Activated CD4-positive, alpha-beta T cell treated with anti-CD3 and anti-CD28 coated beads, Interleukin-2, amount 50 U/mL, for 16 hours (primary cell): ENCODE measurements at places on chromosomes 6 and 20.
A peak's percentile ranks its signal among the peaks of the same experiment; 100 is the strongest.

DNA sequence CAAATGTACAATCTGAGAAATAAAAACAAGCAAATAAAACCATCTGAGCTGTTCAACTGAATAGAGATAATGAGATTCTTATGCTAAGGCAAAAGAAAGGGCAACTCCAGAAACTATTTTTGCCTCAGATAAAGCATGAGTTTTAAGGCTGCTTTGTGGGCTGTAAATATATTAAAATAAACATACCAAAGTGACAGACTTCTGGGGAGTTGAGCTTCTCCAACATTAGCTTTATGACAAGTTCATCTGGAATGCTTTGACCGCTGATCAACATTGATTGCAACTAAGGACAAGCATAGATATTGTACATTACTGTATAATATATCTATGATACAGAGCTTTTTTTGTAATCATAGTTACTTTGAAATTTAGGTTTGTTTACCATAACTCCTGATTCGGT is 19.3 kb downstream of the AK9 start:
- DNase-seq = no peak

GRCh38 chr6:146915671-146916127 is 288.5 kb upstream of the STXBP5 start:
- no peak for DNase-seq

DNA sequence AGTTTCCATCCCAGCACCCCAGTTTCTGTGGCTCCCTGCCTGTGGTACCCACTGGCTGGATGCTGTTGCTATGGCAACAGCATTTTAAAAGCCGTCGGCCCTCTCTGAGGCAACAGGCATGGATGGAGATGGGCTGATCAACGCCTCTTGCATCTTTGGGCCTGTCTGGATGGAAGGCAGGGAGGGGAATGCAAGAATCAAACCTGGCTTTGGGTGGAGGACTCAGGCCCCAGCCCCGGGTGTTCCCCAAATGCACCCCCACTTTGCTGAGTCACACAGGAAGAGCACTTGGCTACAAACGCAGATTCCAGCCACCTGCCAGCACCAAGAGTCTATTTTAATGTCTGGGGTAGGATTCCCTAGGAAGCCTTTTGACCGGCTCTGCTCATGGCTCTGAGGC is 45.7 kb upstream of the TGM2 start:
- no peak for DNase-seq

- DNase-seq = no peak
Observed at GRCh38 chr6:118720125-118720473, 68.7 kb upstream of the CEP85L start.

- DNase-seq = no peak
Observed at GRCh38 chr6:154139892-154140291, 100.9 kb downstream of the OPRM1 start.

GRCh38 chr20:1478566-1478965 is 11.9 kb upstream of the NSFL1C start:
- no peak for DNase-seq

GRCh38 chr6:79607000-79607399 is 24.1 kb upstream of the SH3BGRL2 start:
- DNase-seq = no peak

DNA sequence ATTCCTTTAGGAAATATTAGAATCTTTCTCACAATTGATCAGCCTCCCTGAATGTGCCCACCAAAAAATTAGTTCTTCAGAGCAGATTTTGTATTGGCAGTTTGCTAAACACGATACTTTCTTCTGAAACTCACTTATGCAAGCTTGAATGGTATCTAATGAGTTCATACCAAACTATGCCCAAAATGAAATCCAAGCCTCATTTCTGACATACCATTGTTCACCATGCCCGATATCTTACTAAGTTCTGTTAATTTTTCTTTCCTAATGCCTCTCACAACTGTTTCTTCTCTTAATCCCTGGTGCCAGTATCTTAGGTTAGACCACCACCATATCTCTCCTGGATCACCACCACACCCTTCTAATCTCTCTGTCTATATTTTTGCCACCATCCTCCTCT is 755.9 kb downstream of the KIF16B start:
- no peak for DNase-seq

GRCh38 chr20:43691928-43692524 is 25.1 kb downstream of the MYBL2 start:
- DNase-seq = peak; percentile 52

- DNase-seq = no peak
Observed at GRCh38 chr20:957544-957943, 41.4 kb upstream of the ANGPT4 start.

- DNase-seq = no peak
Observed at GRCh38 chr6:26197636-26197932, 110.4 kb downstream of the HFE start.

GRCh38 chr20:64053841-64054661 is 4.6 kb upstream of the SOX18 start:
- no peak for DNase-seq

DNA sequence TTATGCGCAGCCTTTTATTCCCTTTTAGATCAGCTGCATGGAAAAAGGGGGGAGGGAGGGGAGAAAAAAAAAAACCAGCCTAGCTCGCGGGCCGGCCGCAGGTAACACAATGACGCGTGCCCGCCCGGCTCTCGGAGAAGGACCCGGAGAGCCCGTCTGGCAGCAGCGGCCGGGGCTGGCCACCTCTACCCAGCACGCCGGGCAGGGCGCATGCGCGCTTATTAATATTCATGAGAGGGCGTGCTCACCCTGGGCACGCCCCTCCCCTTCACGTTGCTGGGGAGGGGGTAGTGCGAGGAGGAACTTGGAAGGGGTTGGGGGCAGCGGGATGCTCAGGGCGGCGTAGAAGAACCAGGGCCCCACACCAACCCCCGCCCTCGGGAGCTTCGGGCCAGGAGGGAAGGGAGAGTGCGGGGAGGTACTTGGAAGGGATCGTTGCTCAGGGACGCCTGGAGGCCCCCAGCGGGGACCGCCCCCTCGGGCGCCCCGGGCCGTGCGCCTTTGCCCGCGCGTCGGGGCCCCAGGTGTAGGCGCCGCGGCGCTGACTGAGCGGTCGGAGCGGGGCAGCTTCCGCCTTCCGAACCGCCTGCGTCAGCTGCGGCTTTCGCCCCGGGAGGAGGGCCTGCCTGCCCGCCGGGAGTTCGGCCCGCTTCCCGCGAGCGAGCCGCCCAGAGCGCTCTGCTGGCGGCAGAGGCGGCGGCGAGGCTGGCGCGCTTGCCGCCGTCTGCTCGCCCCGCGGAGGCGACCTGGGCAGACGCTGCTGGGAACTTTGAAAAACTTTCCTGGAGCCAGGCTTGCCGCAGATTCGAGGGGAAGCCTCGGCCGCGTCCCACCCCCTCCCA is at the start of gene JAG1:
TSS of gene JAG1 (minus strand) at position 158 of the 842 bp plus-strand sequence. CDS start 469 bp downstream, outside the sequence.
- DNase-seq = peak; percentile 75

- DNase-seq = no peak
Observed at GRCh38 chr20:59903621-59904020, 29.8 kb downstream of the SYCP2 start.

DNA sequence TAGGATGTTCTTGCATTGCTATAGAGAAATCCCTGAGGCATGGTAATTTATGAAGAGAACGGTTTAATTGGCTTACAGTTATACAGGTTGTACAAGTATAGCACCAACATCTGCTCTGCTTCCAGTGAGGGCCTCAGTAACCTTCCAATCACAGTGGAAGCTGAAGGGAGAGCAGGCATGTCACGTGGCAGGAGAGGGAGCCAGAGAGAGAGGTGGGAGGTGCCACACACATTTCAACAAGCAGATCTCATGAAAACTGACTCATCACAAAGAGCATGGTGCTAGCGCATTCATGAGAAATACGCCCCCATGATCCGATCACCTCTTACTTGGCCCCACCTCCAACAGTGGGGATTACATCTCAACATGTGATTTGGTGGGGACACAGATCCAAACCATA is 871.2 kb downstream of the TFAP2A start:
- DNase-seq = no peak

GRCh38 chr6:13813621-13814175 is 659 bp downstream of the MCUR1 start:
- DNase-seq = peak; percentile 30

GRCh38 chr20:7841971-7842310 is 98.3 kb downstream of the HAO1 start:
- DNase-seq = no peak

DNA sequence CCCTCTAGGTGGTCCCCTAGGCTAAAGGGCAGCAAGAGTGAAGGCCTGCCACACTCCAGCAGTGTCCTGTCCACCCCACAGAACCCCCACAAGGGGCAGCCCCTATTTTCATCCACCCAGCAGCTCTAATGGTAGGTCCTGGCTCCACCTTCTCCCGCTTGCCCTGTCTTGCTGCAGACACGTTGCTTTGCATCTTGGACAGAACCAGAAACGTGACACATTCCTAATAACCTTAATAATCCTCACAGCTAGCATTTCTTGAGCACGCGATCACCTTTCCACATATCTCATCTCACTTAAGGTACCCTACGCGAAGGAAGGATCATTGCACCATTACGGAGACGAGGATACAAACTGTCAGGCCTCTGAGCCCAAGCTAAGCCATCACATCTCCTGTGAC is 11.7 kb upstream of the SLC22A23 start:
- DNase-seq = no peak

DNA sequence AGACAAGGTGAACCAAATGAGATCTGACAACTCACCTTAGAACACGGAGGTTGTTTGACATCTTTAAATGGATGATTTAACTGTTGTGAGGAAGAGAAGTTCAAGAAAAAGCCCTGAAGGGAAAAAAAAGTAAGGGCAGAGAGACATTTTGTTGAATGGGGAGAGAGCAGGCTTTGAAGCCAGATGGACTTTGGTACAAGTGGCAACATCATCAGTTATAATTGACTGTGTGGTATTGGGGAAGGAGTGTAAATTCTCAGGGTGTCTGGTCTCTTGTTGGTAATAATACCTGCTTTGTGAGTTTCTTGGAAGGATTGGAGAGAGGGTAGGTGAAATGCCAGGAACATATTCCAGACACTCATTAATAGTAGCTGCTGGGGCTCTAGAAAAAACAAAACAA is 21.6 kb downstream of the OGFRL1 start:
- DNase-seq = no peak

GRCh38 chr6:50270415-50270814 is 220.7 kb upstream of the DEFB112 start:
- DNase-seq = no peak

GRCh38 chr6:82251942-82252341 is 4.4 kb upstream of the IBTK start:
- DNase-seq = peak; percentile 40

- DNase-seq = no peak
Observed at GRCh38 chr6:160858886-160859285, 132.7 kb upstream of the MAP3K4 start.

DNA sequence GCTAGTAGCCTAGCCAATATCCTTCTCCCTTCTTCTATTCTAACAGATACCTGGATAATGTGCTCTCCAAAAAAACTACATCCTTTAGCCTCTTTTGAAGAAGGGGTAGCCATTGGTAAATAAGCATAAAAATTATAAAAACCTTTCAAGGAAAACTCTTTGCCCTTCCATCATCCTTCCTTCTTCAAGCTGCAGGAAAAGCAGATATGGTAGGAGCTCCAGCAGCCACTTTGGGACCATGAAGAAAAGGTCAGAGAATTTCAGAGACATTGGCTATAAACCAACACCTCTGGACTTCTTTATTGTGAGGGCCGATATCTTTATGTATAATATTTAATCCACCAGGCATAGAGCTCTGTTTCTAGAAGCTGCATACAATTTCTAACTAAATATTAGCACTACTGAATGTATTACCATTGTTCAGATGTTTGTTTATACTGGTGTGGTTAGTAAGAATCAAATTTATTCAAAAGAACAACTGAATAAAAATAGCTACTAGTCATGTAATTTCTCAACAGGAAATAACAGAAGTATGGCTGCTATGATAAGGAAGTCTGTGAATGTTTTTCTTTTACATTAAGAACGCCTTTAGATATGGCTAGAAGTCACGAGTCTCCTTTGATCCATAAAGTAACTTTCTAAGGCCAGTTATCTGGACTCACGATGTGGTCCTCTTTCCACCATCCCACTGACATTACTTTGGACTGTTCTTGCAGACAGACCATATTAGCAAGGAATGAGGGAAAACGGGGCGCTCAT is 32.2 kb downstream of the MYLK4 start:
- DNase-seq = no peak

DNA sequence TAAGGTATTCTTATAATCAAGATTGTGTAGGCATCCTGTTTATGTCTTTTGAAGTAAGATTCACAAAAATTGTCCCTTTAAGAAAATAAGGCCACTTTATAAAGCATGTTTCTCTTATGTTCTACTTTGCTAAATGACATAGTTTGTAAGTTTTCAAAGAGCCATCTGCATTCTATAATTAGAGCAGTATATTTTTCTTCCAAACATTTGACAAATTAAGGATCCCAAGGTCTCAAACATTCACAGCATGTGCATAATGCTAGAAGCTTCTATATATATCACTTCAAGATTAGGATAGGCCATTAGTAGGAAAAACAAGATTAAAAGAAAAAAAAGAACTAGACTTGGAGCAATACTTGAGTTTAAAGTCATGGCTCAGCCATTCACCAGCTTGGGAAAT is 55.9 kb upstream of the DOK5 start:
- no peak for DNase-seq

DNA sequence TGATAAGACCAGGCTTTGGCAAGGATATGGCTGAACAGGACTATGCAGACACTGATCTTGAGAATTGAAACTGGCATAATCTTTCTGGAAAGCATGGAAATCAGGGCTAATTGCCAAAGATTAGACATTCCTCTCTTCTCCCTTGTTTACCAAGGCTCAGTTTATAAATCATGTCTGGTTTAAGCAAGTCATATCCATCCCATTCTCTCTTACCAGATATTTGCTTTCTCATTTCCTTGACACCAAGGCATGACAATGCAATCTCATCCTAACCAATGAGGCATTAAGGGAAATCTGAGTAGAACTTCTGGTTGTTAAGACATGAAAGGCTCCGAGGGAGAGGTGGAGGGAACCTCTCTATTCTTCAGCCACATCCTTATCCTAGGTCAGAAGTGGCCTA is 110.3 kb upstream of the CEP85L start:
- DNase-seq = no peak

GRCh38 chr6:24313251-24314141 is 44.4 kb downstream of the DCDC2 start:
- no peak for DNase-seq

GRCh38 chr20:41138475-41139226 is 1.3 kb downstream of the PLCG1 start:
- DNase-seq = peak; percentile 66

DNA sequence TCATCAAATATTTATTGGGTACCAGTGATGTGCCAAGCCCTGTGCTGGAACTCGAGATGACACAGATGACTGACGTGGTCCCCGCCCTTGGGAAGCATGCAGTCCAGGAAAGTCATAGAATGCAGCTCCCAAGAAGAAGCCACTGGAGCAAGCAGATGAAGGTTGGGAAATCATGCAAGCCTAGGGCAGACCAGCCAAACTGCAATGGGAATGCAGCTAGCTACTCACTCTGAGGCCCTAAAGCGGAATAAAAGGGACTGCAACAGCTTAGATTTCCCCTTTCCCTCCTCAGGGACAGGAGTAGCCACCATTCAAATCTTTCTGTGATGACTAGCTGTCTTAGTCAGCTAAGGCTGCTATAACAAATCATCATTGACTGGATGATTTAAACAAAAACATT is 152.2 kb downstream of the MAFB start:
- DNase-seq = no peak
